D341Med (cell line): ENCODE measurements at places on chromosomes 4 and X.
A peak's percentile ranks its signal among the peaks of the same experiment; 100 is the strongest.

GRCh38 chrX:138411048-138411447 lies 300.5 kb downstream of the FGF13 start:
- no peak for DNase-seq

GRCh38 chr4:65918212-65918611 lies 247.9 kb upstream of the EPHA5 start:
- peak; percentile 39 for DNase-seq

DNA sequence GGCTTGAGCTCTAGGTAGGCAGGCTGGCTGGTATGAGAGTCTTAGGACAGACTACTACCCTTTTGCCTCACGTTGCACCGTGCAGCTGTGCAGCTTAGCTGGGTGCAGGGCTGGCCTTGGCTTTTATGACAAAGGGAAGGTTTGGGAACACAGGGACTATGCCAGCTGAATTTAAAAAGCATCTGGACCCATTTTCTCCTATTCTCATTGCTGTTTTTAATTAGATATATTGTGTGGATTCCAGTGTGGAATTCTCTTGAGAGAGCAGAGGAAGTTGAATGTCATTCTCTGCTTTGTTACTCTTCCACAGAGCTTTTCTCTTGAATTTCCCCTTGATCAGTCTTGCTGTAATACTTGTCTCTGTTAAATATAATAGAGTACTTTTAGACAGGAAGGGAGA lies 192.7 kb downstream of the ZNF330 start:
- no peak for DNase-seq

GRCh38 chr4:124483048-124483906 lies 229.3 kb downstream of the ANKRD50 start:
- DNase-seq: no peak

- no peak for DNase-seq
Measured at GRCh38 chrX:66863721-66864120, 224.8 kb upstream of the EDA2R start.

DNA sequence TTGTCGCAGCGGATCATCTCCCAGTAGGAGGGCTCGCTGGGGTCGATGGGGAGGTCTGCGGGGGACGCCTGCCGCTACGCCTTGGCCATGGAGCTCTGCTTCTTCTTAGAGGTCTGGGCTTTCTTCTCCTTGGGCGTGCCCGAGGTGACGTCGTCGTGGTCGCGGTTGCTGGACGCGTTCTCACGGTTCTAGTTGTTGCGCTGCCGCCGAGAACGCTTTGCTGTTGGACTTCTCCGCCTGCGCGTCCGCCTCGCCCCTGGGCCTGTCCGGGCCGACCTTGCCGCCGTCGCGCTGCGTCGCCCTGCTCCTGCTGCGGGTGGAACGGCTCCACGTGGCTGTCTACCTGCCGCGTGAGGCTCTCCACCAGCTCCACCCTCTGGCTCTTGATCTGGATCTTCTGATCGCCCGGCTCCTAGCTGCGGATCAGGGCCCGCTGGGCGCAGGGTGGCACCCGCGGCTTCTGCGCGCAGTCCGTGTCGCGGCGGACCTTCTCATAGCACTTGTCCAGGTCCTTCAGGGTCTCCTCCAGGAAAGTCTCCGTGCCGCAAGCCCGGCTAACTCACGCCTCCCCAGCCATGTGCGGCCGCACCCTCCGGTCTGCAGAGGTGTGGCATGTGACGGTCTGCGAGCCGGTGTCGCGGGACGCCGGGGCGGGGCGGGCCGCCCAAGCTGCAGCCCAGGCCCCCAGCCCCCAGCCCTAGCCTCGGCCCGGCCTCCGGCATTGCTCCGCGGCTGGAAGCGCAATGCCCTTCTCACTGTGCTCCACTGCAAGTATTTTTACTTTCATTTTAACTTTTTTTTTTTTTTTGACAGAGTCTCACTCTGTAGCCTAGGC lies 40.5 kb upstream of the OGT start:
- DNase-seq: peak; percentile 10

- DNase-seq: no peak
Measured at GRCh38 chrX:107935664-107936433, 46.3 kb downstream of the TEX13B start.

DNA sequence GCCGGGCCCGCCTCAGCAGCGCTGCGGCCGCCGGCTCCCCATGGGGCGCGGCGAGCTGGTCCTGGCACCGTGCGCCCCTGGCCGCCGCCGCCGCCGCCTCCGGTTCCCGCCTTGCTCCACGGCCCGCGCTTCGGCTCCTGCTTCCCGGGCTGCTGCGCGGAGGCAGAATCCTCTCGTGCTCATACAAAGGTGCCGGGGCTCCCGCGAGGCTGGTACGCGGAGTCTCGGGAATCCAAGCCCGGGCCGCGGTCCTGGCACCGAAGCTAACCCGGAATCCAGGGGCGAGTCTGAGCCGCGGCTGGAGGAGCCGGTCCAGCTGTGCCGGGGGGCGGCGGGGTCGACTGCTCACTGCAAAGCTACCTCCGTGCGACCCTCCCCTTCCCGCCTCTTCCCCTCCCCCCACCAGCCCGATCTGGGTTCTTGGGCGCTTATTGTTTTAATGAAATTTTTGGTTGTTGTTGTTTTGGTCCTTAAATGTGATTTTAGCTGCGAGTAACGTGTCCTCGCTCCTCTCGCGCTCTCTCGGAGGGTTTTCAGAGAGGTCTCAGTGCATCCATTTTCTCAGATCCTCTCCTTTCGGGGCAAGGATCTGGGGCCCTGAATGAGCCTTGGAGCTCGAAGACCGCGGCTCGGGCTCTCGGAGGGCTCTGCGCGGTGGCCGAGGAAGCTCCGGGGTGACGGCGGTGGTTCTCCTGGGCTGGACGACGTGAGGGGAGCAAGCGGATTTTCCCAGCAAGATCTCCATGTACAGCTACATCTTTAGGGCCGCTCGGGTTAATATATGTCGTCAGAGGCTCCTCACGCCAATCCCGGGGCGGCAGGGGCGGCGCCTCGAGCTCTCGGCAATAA lies at the start of gene HAND2:
Gene HAND2, minus strand, starts transcription at position 753 of the 849 bp plus-strand sequence. CDS start 940 bp downstream, outside the sequence.
- peak; percentile 75 for DNase-seq

GRCh38 chr4:145868637-145869409 lies 69.8 kb downstream of the ZNF827 start:
- DNase-seq: no peak

- peak; percentile 68 for DNase-seq
Measured at GRCh38 chr4:180665994-180666824, 1577.0 kb upstream of the TENM3 start.

GRCh38 chr4:175418516-175418915 lies 393.5 kb downstream of the GPM6A start:
- DNase-seq: no peak

- DNase-seq: no peak
Measured at GRCh38 chrX:40816906-40817305, 81.6 kb upstream of the MED14 start.

DNA sequence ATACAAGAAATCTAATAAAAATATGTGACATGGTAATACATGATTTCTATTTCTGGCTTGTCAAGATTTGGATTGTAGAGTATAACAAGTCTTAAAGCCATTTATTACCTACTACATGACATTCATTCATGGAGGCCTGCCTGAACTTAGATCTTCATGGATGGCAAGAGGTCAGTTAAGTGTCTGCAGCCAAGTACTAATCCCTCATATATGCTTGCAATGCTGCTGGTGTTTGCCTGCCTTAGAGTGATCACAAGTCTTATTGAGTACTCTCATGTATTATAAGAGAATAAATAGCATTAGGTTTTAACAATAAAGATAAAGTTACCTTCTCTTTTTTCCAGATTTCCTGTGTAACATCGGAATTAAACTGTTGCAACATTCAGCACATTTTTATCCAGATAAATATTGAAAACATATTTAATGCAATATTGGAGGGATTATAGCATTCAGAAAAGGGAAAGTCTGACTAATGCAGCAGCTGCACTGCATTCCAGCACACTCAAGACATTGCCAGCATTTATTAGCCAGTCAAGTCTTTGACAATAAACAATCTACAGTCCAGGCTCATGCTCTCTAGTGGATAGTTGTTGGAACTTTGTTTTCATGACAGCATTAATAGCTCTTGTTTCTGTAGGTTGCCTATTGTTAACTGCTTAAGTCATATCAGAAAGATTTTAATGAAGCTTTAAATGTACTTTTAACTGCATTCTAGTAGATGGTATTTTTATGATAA lies 737.1 kb downstream of the FAT4 start:
- DNase-seq: no peak

DNA sequence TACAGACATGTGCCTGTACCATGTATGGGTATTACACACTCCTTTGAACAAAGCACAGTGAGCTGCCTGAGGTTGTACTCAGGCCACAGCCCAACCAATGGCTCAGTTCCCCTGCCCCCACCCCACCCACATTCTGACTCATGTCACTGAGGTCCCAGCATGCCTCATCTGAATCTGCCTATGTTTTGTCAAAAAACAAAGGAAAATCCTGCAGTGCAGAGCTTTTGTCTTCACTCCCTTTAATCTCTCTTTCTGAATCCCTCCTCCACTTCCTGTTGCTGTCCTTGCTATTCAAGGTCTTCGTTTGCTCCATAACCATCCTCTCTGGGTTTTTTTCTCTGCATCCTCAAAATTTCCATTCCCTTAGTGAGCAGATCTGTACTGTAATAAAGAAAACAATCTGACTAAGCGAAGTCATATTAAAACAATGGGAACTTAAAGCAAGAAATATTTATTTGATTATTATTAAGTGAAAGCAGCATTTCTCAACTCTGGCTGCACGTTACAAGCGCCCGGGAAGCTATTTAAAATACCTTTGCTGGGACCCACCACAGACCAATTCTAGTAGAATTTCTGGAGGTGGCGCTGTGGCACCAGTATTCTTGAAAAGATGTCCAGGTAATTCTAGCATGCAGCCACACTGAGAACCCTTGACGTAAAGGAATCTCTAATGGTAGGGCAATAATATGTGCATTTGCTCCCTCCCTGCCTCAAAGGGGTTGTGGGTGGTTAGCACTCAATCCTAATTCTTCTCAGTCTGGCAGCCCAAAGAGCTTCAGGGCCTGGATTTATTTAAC lies 8.7 kb downstream of the GUCY2F start:
- DNase-seq: peak; percentile 18

- peak; percentile 65 for DNase-seq
Measured at GRCh38 chrX:18931972-18932371, 51.9 kb downstream of the PHKA2 start.
